Mesendoderm (in vitro differentiated cells): ENCODE measurements at places on chromosomes 4 and X.
A peak's percentile ranks its signal among the peaks of the same experiment; 100 is the strongest.

DNA sequence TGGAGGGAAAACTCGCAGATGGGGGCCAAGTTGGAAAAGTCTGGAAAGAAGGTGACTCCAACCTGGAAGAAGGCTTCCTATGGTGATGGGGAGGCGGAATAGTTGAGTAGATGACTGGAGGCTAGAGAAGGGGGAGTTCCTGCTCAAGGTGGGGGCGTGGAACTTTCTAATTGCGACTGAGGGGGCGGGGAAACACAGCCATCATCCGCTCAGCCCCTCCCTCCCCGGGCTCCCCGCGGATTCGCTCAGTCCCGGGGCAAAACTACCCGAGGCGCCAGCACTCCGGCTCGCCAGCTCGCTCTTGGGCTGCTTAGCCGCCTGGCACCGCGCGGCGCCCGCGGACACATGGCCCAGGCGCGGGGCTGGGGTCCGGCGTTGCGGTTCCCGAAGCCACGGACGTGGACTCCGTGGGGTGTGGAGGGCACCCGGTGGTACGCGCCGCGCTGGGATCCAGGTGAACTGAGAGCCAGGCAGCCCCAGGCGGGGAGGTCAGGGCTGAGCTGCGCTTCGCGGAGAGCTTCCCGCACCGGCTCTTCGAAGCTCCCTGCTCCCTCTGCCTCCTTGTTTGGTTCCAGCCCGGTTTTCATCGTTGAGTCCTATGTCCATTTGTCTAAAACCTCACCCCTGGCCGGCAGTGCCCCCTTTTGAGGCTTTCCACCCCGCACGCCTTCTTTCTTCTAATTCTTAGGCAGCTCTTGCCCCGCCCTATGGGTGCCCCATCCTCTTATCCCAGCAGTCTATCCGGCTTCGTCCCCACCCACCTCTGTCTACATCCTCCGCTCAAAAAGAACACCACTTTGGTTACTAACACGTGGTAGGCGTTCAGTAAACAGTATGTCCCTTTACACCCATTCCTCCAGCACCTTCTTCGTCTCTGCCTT is 38.9 kb downstream of the STARD8 start:
- no peaks in the 10 kb centered on the region for H3K36me3 ChIP-seq
- peak overlapping the region; percentile 20 for H3K27ac ChIP-seq
- H3K4me1 ChIP-seq: no peaks in the 10 kb centered on the region
- peak; percentile 89 for DNase-seq
- no peaks in the 10 kb centered on the region for H3K27me3 ChIP-seq

GRCh38 chr4:134879019-134879418 is 677.4 kb upstream of the PABPC4L start:
- H3K4me1 ChIP-seq: no peaks in the 10 kb centered on the region
- H3K4me3 ChIP-seq: no peak overlapping the region
- H3K36me3 ChIP-seq: no peaks in the 10 kb centered on the region

DNA sequence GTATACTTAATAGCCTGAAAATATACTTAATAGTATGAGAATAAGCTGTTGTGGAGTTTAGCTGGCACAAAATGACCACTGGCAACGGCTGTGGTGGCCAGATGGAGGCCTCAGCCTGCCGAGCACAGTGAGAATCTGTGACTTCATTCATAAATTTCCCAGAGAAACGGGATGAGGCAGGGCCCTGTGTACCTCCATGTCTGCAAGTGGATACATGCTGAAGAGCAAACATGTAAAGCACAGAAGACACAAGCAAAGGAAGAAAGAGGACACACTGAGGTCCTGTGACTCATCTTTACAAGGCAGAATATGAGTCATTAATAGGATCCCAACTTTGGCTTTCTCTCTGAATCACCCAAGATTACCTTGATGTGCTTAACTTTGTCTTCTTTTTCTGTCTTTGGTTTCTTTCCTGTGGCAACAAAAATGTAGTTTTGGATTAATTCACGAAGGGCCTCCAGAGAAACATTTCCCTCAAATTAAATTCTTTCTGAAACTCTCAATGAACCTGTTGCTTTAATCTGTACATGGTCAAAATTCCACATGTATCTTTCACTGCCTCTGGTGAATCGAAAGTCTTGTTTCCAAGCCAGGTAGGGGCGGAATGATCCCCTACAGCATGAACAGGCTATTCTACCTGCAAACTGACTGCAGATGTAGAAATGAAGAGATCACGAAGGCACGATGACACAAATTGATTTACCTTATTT is 56.4 kb downstream of the IRF2 start:
- DNase-seq: no peak
- no peaks in the 10 kb centered on the region for H3K4me1 ChIP-seq
- H3K4me3 ChIP-seq: no peak overlapping the region
- no peaks in the 10 kb centered on the region for H3K36me3 ChIP-seq
- H3K27ac ChIP-seq: no peak overlapping the region
- no peaks in the 10 kb centered on the region for H3K27me3 ChIP-seq

- no peak overlapping the region for H3K27ac ChIP-seq
- H3K27me3 ChIP-seq: no peaks in the 10 kb centered on the region
- no peaks in the 10 kb centered on the region for H3K36me3 ChIP-seq
- no peak for DNase-seq
Observed at GRCh38 chr4:72744103-72744725, 175.2 kb upstream of the ADAMTS3 start.

- H3K27me3 ChIP-seq: no peaks in the 10 kb centered on the region
- H3K36me3 ChIP-seq: no peaks in the 10 kb centered on the region
- H3K27ac ChIP-seq: no peak overlapping the region
- no peak for DNase-seq
- H3K4me1 ChIP-seq: no peaks in the 10 kb centered on the region
- no peak overlapping the region for H3K4me3 ChIP-seq
Observed at GRCh38 chr4:18381186-18381585, 359.6 kb upstream of the LCORL start.

GRCh38 chr4:166144607-166145006 is 271.6 kb downstream of the TLL1 start:
- no peaks in the 10 kb centered on the region for H3K4me1 ChIP-seq
- H3K36me3 ChIP-seq: no peaks in the 10 kb centered on the region
- no peak overlapping the region for H3K27ac ChIP-seq
- H3K4me3 ChIP-seq: no peak overlapping the region

DNA sequence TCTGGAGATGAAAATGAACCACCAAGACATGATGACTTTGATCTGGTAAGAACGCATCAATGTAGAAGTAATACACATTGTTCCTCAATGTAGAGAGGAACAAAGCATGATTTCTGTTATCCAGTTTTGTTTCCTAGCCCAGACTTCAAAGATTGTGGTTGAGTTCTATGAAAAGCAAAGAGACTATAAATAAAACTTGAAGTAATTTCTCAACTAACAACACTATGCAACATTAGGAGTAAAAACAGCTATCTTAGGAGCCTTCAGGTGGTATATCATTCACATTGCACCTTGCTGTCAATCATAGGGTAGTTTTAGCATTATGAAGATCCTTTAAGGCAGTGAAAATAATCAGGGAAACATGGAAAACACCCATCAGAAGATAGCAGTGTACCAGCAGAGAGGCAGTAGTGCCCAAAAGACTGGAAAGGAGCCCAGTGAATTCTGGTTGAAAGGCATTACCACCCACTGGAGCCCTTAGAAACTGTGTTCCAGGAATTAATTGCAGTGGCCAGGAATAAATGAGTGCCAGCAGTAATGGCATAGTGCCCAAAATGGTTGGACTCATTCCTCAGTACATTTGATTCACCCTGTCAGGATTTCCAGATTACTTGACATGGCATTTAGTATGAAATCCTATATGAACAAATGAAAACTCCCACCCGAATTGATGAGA is 300.7 kb upstream of the CXXC4 start:
- DNase-seq: no peak
- H3K27ac ChIP-seq: no peak overlapping the region
- H3K27me3 ChIP-seq: no peaks in the 10 kb centered on the region
- no peaks in the 10 kb centered on the region for H3K4me1 ChIP-seq
- no peak overlapping the region for H3K4me3 ChIP-seq

- no peaks in the 10 kb centered on the region for H3K4me1 ChIP-seq
- H3K36me3 ChIP-seq: no peaks in the 10 kb centered on the region
- peaks cover 23% of the 10 kb centered on the region for H3K27me3 ChIP-seq
- H3K4me3 ChIP-seq: no peak overlapping the region
- no peak for DNase-seq
Observed at GRCh38 chr4:46387956-46388355, 2.0 kb downstream of the GABRA2 start.

- no peak overlapping the region for H3K4me3 ChIP-seq
- H3K27ac ChIP-seq: no peak overlapping the region
- no peaks in the 10 kb centered on the region for H3K27me3 ChIP-seq
- H3K36me3 ChIP-seq: no peaks in the 10 kb centered on the region
- H3K4me1 ChIP-seq: no peaks in the 10 kb centered on the region
Observed at GRCh38 chr4:156596026-156596425, 375.6 kb downstream of the PDGFC start.

DNA sequence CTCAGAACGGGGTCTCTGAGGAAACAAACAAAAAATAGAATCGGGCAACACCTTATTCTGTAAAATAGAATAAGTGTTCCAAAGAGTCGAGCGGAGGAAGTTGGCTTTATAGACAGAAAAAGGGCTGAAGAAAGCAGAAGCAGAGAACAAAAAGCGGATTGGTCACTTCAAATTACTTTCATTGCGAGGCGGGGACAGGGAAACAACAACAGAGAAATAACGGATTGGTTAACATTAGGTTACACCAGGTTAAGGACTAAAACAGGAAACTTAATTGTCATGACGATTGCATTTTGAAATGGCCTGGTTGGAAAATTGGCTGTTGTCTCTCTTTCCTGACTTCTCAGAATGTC is 433 bp upstream of the COQ2 start:
- no peak overlapping the region for H3K27ac ChIP-seq
- no peaks in the 10 kb centered on the region for H3K27me3 ChIP-seq
- no peaks in the 10 kb centered on the region for H3K4me1 ChIP-seq
- DNase-seq: peak; percentile 19
- H3K36me3 ChIP-seq: no peaks in the 10 kb centered on the region
- peak overlapping the region; percentile 48 for H3K4me3 ChIP-seq

DNA sequence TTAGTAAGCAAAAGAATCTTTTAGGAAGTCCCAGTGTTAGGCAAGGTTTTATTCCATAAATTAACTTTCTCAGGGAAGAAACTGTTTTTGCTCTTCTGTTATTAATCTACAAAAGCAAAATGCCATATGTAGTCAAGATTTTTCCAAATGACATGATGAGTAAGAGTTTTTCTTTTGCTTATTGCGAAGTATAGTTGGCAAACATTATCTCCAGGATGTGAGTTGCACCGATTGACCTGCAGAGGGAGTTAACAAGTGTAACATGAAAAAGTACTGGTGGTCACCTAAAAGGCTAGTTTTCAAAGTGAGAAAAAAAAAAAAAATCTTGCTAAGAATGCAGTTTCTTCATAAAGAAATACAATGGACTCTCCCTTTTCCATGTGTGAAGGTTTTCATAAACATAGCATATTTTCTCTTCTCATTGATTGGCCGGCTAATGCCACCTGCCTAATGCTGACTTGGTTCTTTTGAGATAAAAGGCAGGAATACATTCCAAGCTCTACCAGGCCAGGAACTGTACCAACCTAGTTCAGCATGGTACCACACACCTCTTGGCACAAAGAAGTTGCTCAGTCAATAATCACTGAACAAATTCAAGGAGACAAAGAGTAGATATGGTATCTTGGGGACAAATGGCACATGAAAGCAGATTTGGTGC is 100.2 kb downstream of the LNX1 start:
- H3K27me3 ChIP-seq: no peaks in the 10 kb centered on the region
- H3K4me3 ChIP-seq: no peak overlapping the region
- H3K27ac ChIP-seq: no peak overlapping the region
- DNase-seq: peak; percentile 61
- H3K4me1 ChIP-seq: no peaks in the 10 kb centered on the region
- no peaks in the 10 kb centered on the region for H3K36me3 ChIP-seq

GRCh38 chr4:23697001-23697528 is 192.8 kb downstream of the PPARGC1A start:
- H3K4me3 ChIP-seq: no peak overlapping the region
- no peaks in the 10 kb centered on the region for H3K4me1 ChIP-seq
- DNase-seq: peak; percentile 65
- no peaks in the 10 kb centered on the region for H3K36me3 ChIP-seq
- H3K27ac ChIP-seq: no peak overlapping the region

- no peak for DNase-seq
- H3K36me3 ChIP-seq: no peaks in the 10 kb centered on the region
- H3K27me3 ChIP-seq: no peaks in the 10 kb centered on the region
- no peak overlapping the region for H3K4me3 ChIP-seq
- H3K4me1 ChIP-seq: no peaks in the 10 kb centered on the region
Observed at GRCh38 chrX:101163166-101163565, 56.4 kb upstream of the DRP2 start.

DNA sequence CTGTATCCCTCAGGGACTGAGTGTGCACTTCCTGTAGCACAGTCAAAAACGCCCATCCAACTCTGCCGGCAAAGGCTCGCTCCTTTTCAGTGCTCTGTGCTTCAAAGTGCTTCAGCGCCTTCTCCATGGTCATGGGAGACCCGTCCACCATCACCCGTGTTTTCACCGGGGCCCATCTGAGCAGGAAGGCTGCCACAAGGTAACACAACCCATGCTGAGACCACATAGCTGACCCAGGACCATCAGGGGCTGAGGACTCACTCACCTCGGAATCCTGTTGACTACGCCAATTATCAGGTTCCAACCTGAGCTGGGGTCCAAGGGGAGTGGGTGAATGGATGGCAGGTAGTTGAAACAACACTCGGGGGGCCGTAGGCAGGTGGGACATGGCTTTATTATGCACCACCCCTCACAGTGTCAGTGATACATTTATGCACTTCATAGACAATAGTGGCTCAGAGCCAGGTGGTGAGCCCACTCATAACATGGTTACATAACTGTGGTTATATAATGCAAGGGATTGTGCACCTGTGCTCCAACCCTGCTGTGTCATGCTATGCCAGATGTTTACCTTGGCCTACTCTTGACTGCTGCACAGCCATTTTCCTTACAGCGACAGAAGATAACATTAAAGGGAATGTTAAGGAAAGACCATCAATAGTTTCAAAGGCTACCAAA is 227.8 kb downstream of the ADGRL3 start:
- no peaks in the 10 kb centered on the region for H3K36me3 ChIP-seq
- peak; percentile 15 for DNase-seq
- H3K27me3 ChIP-seq: no peaks in the 10 kb centered on the region
- no peaks in the 10 kb centered on the region for H3K4me1 ChIP-seq
- no peak overlapping the region for H3K27ac ChIP-seq

- DNase-seq: peak; percentile 54
- no peak overlapping the region for H3K4me3 ChIP-seq
- no peaks in the 10 kb centered on the region for H3K27me3 ChIP-seq
- H3K36me3 ChIP-seq: no peaks in the 10 kb centered on the region
- H3K27ac ChIP-seq: no peak overlapping the region
Observed at GRCh38 chr4:153643406-153644383, 40.4 kb upstream of the TLR2 start.

DNA sequence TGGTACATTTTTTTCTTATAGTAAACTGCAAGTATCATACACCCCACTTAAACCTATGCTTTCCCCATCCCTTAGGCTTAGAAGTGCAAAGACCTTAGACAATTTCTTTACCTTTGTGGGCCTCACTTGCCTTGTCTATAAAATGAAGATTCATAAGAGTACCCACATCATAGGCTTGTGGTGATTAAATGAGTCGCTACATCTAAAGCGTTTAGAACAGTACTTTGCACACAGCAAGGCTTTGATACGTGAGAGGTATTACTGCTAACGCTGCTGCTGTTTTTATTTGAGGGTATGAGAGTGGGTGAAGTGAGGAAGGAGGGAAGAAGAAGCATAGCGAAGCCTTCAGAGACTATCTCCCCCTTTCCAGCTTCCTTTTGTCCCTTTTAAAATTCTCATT is 87.8 kb upstream of the RPS6KA3 start:
- H3K27ac ChIP-seq: no peak overlapping the region
- no peak overlapping the region for H3K4me3 ChIP-seq
- H3K4me1 ChIP-seq: no peaks in the 10 kb centered on the region
- DNase-seq: no peak
- H3K27me3 ChIP-seq: no peaks in the 10 kb centered on the region
